Germinal center (tissue), 1 donor: ENCODE measurements at places on chromosomes 7 and 10.
A peak's percentile ranks its signal among the peaks of the same experiment; 100 is the strongest.

- no peak for DNase-seq
These were observed 26.0 kb downstream of the CRHR2 start for GRCh38 chr7:30656006-30656957.

GRCh38 chr7:46352004-46352954 lies 431.2 kb upstream of the IGFBP3 start:
- DNase-seq, result no peak

- no peak for DNase-seq
These were observed 298.5 kb upstream of the KLF6 start for GRCh38 chr10:4083509-4084003.

GRCh38 chr7:92699966-92700514 lies 109.8 kb upstream of the FAM133B start:
- DNase-seq, result no peak

DNA sequence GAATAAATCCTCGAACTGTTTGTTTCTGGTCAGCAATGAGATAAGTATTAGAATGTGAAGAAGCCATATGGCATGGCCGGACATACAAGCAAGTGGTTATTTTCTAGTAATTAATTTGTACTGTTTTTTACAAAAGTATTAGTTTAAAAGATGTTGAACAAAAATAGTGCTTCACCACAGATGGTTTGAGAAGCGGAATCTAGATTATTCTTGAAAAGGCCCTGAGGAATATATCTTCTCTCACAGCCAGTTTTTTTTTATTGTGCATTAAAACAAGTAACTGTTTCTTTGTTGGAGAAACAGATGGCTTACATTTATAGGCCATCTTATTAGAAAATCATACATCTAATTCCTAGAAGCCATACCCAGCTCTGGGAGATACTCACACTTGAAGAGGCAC lies 153.3 kb downstream of the TMEM26 start:
- DNase-seq, result no peak

DNA sequence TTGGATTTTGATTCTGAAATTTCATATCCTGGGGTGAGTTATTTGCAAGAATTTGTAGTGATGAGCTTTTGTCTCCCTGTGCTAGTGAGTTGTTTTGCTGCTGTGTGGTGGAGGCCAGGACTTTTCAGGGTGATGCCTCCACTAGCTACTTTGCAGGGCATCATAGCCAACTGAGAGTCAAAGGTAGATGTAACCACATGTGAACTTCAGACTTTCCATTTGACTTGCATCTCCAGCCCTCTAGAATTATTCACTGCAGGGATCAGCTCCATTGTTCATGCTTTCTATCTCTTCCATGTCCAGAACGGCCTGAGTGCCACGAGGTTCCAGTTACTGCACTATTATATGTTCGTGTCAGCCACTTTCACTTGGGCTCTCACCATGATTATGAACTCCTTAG lies 534.3 kb downstream of the GRM8 start:
- no peak for DNase-seq

GRCh38 chr10:15879663-15880062 lies 19.4 kb upstream of the MINDY3 start:
- DNase-seq, result no peak

DNA sequence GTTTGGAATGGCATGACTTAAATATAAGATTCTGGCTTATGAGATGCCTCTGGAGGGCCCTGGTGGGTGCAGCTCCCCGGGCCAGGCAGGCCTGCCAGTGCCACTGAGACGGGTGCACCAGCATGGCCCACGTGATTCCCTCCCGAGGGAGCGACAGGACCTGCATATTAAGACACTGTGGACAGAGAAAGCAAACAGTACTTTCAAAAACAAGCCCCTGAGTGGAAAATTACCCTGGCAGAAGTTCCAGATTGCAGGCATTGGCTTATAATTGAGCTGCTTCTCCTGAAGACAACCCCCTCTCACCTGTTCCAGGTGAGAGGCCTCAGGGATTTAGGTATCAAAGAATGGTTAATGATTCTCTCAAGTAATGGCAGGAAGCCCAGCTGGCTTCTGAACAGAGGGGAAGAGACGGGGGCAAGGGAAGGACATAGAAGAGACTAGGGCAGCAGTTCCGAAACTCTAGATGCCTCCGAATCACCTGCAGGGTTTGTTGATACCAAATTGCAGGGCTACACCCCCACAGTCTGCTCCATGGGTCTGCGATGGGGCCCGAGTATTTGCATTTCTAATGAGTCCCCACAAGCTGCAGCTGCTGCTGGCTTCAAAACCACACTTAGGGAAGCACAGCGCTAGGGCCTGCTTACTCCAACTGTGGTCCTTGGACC lies 66.0 kb upstream of the DOCK1 start:
- DNase-seq, result no peak

GRCh38 chr7:66047426-66047825 lies 28.2 kb upstream of the ASL start:
- no peak for DNase-seq

DNA sequence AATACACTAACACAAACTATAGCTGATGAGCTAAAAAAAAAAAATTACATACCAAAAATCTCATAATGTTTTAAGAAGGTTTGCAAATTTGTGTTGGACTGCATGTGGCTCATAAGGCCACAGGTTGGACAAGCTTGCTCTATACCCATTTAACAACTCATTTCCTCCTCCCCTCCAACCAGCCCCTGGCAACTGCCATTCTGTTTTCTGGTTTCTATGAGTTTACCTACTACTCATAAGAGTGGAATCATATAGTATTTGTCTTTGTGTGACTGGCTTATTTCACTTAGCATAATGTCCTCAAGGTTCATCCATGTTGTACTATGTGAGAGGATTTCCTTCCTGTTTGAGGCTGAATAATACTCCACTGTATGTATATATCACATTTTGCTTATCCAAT lies 100.4 kb upstream of the ARHGAP21 start:
- no peak for DNase-seq

- no peak for DNase-seq
These were observed 17.3 kb downstream of the NRAP start for GRCh38 chr10:113646336-113647201.

DNA sequence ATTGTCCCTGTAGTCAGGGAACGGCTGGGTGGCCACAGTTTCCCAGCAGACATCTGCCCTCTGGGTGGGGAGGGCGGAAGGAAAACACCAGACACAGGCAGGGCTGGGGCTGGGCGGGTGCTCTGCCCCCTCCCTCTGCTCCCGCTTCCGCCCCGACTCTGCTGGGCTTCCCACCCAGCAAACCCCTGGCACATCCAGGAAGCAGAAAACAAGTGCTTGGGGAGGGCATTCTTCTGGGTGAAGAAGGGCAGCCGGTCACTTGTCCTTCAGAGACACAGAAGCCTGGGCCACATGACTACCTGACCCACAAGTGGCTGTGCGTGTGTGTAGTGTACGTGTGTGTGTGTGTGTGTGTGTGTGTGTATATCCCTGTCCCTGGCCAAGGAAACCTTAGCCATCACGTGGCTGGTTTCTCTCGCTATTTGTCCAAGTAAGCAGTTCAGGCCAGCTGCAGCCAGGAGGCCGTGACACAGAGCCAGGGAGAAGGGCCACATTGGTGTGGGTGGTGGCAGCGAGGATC lies 77.9 kb downstream of the ZMIZ1 start:
- DNase-seq, result no peak

- DNase-seq, result no peak
These were observed 21.1 kb downstream of the STARD3NL start for GRCh38 chr7:38199154-38199553.

GRCh38 chr10:69781576-69781975 lies 20.1 kb upstream of the COL13A1 start:
- no peak for DNase-seq

DNA sequence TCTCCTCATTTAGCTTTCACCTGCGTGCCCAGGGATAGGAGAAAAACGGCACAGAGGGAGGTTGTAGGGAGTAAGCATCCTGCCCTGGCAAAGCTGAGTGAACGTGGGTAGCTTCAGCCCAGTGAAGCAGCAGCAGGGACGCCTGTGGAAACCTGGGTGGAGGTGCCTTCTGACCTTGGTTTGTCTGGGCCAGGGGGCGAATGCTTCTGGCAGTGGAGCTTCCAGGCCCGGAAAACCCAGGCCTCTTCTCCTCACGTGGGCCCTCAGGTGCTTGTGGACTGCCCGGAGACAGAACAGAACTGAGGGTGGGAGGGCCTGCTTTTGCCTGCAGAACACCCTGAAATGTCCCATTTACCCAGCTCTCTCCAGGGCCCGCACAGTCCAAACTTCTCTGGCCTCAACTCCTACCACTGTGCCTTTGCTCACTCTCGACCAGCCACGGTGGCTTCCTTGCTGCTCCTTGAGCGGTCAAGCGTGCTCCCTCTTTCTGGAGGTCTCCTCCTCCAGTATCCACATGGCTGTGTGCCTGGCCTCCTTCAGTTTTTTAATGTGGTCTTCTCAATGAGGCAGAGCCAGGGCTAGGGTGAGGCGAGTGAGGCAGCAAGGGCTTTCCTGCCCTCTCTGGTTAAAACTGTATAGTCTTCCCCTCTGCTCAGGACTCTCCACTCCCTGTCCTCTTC lies 62.4 kb downstream of the TMEM209 start:
- no peak for DNase-seq

DNA sequence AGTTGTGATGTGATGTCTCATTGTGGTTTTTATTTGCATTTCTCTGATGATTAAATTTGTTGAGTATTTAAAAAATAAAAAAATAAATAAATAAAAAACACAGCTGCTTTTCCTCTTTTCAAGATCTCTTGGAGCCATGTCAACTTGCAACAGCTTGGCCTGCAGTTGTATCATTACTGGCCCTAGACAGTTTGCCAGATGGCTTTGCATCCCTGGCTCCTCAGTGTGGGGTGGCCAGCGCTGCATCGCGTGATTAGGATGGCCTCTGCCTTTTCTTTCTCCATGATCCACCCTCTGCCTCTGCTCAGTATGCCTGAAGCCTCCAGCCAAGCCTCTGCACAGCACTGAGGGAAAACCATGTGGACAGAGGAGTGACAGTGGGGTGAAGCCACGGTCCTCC lies 96.8 kb downstream of the PPP1R3C start:
- DNase-seq, result no peak

- no peak for DNase-seq
These were observed 22.1 kb downstream of the CFAP46 start for GRCh38 chr10:132920101-132920925.

DNA sequence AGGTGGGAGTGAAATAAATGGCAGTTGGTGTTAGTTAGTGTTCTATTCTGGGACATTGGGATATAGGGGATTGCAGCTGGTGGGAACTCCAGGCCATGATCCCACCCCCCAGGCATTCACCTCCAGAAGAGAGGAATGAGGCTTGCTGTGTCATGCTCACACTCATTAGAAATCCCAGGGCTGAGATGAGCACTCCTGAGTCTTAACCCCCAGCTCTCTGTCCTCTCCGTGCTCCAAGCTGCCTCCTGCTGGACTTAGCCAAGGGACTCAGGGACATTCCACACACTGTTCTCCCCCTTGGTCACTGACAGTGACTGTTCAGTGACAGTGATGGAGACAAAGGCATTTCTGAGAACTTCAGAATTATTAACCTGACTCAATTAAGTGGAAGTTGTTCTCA lies 21.5 kb downstream of the CYP26A1 start:
- no peak for DNase-seq

- no peak for DNase-seq
These were observed 153.0 kb downstream of the PLCE1 start for GRCh38 chr10:94146746-94147145.

DNA sequence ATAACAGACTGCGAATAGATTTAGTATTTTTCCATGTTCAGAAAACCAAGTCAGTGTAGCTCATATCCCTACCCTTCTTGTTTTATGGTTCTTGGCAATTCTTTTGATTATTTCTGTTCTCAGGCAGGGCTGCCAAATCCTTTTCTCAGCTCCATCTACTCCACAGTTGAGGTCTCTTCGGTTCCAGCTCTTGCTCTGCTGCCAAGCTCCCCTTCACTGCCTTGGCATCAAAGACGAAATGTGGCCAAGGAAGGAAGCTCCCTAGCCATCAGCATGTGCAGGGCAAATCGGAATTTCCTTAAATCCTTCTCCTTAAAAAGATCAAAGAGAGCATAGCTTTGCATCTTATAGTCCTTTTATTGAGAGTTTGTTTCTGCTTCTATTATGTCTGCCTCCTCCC lies 116.4 kb upstream of the NOBOX start:
- DNase-seq, result no peak

DNA sequence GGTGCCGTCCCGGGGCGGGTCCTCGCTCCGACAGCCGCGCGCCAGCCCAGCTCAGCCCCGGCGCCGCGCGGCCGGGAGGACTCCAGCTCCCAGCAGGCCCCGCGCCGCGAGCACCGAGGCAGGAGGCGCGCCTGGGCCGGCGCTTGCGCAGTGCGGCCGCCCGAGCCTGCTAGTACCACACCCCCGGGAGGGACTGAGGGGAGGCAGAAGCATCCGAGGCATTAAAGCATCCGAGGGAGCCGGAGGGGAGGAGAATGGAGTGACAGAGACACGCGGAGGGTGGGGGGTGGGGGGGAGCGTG lies at the start of gene GRK5:
GRK5 (plus strand) TSS at position 206 of the 301 bp plus-strand sequence. CDS start 347 bp downstream, outside the sequence.
- peak; percentile 97 for DNase-seq

GRCh38 chr7:129796186-129796775 lies 156.5 kb downstream of the UBE2H start:
- no peak for DNase-seq
